ENCODE measurements at places on chromosomes 6 and 20. TPM values are rescaled to one million over a fixed set of nuclear protein-coding genes. Genes with fewer than 3 reads are reported as not detected.

Gene PPIL4
- 41.3 TPM for total RNA-seq

Gene RAMACL
- 0.59 TPM for total RNA-seq

Gene HTR1E
- 1.6 TPM for total RNA-seq

Gene SIRT5
- total RNA-seq, result 12.1 TPM

Gene GTSF1L
- total RNA-seq, result not detected

Gene SLC35D3
- total RNA-seq, result 0.44 TPM

Gene SIRPD
- total RNA-seq, result not detected

Gene BACH2
- total RNA-seq, result 22.3 TPM

Gene BMP7
- 49.6 TPM for total RNA-seq

Gene KCNG1
- total RNA-seq, result 126 TPM

Gene PPIL6
- 2.3 TPM for total RNA-seq

Gene VWA7
- total RNA-seq, result 0.29 TPM
